Omental fat pad (tissue), 4 donors: ENCODE measurements at places on chromosomes 7 and 10.

GRCh38 chr10:14389981-14390590 is 59.4 kb upstream of the FRMD4A start:
- DNase-seq: no peak

- no peak for DNase-seq
Observed at GRCh38 chr7:76185187-76185896, 16.4 kb upstream of the SRRM3 start.

DNA sequence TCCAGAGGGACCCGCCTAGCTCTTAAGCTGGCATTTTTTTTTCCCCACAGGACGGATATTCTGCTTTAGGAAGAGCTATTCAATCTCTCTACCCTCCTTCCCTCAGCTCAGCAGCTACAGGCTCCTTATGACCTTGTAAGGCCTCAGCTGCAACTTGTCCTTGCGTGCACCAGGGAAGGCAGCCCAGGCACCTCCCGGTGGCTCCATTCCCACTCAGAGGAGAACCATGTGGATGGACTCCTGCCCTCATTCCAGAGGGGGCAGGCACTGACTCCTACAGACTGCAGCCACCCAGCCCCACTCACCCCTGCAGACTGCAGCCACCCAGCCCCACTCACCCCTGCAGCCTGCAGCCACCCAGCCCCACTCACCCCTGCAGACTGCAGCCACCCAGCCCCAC is 73.7 kb downstream of the ITIH5 start:
- no peak for DNase-seq

- no peak for DNase-seq
Observed at GRCh38 chr7:28137463-28137862, 43.1 kb downstream of the JAZF1 start.

DNA sequence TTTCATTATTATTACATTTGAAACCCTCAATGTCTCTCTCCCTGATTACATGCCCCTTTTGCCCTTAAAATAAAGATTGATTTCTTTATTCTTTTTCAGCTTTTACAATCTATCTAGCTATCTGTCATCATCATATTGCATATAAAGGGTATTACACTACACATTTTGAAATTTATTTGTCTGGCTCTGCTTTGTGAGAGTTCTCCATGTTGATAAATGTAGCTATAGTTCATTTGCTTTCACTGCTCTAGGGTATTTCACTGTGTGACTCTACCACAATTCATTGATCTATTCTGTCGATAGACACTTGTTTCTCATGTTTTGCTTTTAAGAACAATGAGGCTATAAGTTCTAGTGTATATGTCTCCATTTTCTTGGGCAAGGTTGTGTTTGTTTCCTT is 25.6 kb downstream of the CDK1 start:
- DNase-seq: no peak

DNA sequence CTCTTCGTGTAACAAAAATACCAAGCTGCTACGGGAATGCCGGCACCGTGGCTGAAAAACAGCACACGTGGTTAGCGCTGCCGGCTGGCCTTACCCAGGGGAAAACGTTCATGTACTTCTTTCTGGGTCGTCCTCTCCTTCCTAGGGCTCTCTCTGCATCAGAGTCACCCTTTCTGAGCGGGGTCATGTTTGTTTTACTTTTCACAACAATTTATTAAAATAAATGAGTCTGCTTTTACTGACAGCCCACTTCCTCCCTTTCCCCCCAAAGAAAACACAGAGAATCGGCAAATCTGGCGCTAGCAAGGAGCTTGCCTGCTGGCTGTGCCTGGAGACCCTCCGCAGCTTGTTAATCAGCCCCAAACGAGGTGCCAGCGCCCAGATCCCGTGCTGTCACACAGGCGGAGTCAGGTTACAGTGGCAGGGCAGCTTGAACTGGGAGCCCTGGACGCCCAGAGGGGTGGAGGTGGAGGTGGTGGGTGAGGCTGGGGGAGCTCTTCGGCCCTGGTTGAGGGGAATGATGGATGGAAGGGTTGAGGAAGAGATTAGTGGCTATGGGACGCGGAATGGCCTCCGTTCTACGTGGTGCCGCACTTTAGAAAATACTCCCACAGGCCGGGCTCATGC is 162.2 kb upstream of the TNS3 start:
- DNase-seq: no peak

- no peak for DNase-seq
Observed at GRCh38 chr10:58393317-58393716, 8.1 kb downstream of the TFAM start.

GRCh38 chr7:110065121-110065520 is 1025.8 kb upstream of the LRRN3 start:
- no peak for DNase-seq

DNA sequence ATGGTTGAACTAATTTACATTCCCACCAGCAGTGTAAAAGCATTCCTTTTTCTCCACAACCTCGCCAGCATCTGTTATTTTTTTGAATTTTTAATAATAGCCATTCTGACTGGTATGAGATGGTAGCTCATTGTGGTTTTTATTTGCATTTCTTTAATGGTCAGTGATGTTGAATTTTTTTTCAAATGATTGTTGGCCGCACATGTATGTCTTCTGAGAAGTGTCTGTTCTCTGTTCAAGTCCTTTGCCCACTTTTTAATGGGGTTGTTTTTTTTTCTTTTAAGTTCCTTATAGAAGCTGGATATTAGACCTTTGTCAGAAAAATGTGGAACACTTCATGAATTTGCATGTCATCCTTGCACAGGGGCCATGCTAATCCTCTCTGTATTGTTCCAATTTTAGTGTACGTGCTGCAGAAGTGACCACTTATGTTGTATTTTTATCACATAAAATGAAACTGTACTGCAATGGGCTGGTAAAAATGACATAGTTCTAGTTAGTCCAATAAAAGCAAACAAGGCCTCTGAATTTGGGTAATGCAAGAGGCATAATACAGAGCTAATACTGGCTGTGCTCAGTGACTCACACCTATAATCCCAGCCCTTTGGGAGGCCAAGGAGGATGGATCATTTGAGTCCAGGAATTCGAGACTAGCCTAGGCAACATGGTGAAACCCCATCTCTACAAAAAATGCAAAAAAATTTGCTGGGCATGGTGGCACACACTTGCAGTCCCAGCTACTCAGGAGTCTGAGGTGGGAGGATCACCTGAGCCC is 70.3 kb downstream of the ABI1 start:
- DNase-seq: no peak
